ENCODE measurements at places on chromosomes 4 and X.

- no peak for DNase-seq
Measured at GRCh38 chr4:3611778-3612177, 79.6 kb upstream of the LRPAP1 start.

DNA sequence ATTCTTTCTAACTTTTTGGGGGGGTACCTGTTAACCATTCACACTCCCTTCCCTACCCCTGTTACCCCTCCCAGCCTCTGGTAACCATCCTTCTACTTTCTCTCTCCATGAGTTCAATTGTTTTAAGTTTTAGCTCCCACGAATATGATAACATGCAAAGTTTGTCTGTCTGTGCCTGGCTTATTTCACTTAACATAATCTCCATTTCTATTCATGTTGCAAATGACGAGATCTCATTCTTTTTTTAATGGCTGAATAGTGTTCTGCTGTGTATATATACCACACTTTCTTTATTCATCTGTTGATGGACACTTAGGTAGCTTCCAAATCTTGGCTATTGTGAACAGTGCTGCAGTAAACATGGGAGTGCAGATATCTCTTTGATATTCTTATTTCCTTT, 41.3 kb downstream of the MCUB start:
- no peak for DNase-seq

- no peak for DNase-seq
Measured at GRCh38 chrX:150696866-150697265, 3.7 kb downstream of the MTMR1 start.

- no peak for DNase-seq
Measured at GRCh38 chrX:149541521-149542047, 772 bp downstream of the EOLA1 start.

- no peak for DNase-seq
Measured at GRCh38 chr4:1593458-1593857, 90.7 kb downstream of the FAM53A start.

DNA sequence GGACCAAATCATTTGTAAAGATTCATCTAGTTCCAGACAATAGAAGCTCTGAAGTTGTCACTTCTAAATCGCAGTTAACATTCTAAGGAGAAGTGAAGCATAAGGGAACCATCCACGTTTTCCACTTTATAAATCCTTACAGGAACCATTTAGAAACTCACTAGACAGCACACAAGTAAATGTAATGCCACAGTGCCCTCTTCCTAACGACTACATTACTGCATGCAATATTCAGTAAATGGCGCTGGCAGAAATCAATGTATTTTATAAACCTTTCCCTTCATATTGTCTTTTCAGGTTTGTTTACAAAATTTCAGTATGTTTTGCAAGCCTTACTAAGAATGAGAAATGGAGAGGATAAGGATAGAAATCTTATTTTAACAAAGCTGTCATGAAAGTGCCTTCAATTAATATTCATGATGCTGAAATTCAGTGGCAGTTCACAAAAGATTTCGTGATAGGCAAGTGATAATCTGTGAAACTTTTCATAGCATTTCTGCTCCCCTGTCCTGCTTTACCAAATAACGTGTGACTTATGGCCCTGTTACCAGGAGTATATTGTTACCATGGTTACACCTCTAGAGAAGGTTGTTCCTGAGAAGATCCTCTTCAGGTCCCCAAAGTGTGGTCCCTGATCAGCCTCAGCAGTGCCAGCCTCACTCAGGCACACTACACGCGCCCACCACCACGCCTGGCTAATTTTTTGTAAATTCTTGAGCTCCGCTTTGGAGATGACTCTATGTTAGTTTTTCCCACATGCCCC, 54.2 kb downstream of the TMA16 start:
- peak; percentile 50 for DNase-seq

- no peak for DNase-seq
Measured at GRCh38 chr4:106358899-106359298, 9.7 kb downstream of the GIMD1 start.

- DNase-seq, result no peak
Measured at GRCh38 chrX:29851857-29852605, 363.3 kb upstream of the MAGEB2 start.

- peak; percentile 37 for DNase-seq
Measured at GRCh38 chr4:124322234-124323065, 390.1 kb downstream of the ANKRD50 start.

DNA sequence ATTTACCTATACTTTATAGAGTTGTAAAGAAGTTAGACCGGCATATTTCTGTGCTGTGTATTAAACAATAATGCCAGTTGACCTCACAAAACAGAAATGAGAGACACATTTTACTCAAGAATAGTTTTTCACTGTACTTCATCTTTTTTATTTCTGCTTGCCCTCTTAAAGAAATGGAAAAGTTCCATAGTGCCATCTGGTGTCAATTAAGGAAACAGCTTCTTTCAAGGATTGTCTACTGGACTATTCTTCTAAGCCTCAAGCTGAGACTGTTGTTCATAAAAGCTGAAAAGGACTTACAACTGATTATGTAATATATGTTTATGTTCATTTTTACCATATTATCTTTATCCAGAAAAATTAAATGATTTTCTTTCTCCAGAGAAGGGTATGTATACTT, 1523.7 kb downstream of the ARAP2 start:
- peak; percentile 48 for DNase-seq

DNA sequence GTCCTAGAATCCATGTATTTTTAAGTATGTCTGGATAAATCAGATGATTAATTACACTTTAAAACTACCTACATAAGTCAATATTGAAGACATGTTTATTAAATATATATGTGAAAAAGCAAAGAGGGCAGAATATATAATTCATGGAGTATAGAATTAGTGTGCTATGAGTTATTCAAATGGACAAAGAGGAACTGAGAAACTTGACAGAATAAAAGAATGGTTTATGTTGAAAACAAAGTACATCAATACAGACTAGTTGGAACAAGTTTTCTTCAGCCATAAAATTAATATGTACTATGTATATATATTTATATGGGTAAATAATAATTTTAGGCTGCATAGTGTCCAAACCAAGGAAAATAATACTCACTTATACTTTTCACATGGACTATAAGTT, 173.5 kb downstream of the NPFFR2 start:
- DNase-seq, result no peak

DNA sequence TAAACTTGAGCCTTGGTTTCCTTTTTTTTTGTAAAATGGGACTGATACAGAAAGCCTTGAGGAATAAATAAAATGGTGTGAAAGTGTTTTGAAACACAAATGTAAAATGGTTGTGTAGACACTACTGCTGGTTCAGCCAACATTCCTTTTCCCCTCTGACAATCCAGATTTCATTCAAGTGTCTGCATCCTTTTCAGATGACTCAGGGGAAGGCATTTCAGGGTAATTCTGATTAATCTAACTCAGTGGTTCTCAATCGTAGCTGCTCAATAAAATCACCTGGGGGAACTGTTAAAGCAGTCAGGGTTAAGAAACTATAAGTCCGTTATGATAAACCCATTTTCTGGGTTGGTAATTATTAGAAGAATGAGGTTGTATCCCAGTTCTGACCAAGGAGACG, 4.6 kb downstream of the ARHGAP10 start:
- DNase-seq, result no peak

GRCh38 chr4:139450586-139450985, 3.3 kb upstream of the RAB33B start:
- DNase-seq, result no peak

- peak; percentile 78 for DNase-seq
Measured at GRCh38 chr4:185640811-185641675, 105.7 kb upstream of the PDLIM3 start.
